Stimulated activated CD8-positive, alpha-beta memory T cell treated with anti-CD3 and anti-CD28 coated beads, Interleukin-7, amount 100 ng/mL, for 4 hours (primary cell): ENCODE measurements at places on chromosomes 11 and 22.

GRCh38 chr22:45554040-45554406 lies 51.3 kb downstream of the FBLN1 start:
- no peak for DNase-seq

GRCh38 chr22:31602259-31602952 lies 59.6 kb downstream of the PISD start:
- DNase-seq = no peak

DNA sequence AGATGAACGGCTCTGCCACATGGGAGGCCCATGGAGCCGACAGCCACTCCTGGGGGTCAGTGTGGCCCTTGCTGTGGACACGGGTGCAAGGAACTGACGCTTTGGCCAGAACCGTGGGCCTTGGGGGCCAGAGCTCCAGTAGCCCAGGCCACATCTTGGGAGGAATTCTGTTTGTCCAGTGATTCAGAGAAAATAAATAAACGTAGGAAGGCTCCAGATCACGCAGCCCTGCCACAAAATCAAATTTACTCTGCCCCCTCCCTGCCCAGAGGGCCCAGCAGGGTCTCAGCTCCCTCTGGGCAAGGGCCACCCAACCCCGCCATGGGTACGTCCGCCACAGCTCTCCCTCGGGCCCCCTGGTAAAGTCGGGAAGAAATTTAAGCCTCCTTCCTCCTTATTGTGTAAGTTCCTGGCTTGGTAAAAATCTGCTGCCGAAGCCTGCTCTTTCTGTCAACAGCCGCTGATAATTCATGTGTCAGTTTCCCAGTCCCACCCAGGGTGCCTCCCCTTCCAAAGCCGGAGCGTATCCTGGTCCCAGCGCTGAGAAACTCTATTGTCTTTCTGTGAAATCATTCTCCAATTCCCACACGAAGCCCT lies 6.9 kb upstream of the MUC5AC start:
- no peak for DNase-seq

DNA sequence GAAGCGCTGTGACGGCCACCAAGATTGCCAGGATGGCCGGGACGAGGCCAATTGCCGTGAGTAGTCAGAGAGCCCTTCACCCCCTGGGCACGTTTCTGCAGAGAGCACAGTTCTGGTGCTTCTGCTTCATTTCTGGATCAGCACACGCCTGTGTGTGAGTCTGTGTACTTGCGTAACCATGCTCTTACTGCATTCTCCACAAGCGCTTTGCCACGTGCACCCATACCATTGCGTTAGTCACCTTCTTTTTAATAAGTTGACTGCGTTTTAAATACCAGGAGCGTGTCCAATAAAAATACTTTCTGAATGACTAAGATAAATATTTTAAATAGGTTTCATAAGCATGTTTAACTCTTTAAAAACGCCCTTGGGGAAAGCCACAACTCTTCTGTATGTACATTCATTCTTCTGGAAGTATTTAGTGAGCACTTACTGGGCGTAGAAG lies 143.0 kb upstream of the SORL1-AS1 start:
- no peak for DNase-seq

GRCh38 chr11:115606498-115607220 lies 102.4 kb upstream of the CADM1 start:
- DNase-seq = no peak

DNA sequence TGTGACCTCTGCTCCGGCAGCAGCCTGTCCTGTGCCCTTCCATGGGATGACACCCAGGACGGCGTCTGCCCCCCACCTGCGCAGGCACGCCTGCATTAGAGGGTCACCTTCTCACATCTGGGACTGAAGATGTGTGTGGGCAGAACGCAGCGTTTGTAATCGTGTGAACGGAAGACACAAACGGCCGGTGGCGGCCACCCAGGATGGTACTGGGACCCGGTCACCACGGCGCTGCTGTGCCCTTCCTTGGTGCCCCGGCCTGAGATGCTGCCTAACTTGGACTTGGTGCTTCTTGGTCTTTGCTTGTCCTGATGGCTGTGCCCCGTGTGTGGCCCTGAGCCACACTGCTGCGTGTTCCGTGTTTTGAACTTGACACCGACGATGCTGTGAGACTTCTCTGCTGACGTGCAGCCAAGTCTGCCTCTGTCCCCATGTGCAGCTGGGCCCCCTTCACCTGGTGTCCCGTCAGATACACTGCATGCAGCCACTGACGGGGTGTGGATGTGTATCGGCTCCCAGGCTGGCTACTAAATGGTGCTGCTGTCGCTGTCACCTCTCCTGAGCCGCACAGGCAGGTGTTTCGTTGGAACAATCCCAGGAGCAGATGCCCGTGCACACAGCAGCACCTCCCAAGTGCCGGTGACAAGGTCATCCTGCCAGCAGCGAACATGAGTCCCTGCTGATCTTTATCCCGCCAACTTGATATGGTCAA lies 21.4 kb downstream of the YPEL1 start:
- DNase-seq = no peak

DNA sequence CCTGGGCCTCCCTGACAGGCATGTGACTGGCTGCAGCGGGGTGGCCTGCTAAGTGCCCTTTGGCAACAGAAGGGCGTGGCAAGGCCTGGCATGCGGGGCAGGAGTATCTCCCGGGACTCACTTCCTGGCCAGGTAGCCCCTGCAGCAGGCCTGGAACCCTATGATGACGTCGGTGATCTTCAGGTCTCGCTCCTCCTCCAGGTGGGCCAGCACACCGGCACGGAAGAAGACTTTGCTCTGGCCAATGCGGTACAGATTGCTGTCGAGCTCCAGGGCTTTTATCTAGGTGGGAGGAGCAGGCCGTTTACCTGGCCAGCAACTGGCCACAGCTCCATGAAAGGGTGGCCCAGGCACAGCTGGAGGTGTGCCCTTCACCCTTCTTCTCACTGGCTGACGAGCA lies 50.9 kb downstream of the APOL1 start:
- no peak for DNase-seq

GRCh38 chr11:58227956-58228615 lies 632 bp downstream of the OR10Q1 start:
- no peak for DNase-seq

- DNase-seq = no peak
These were observed 2.8 kb upstream of the CCND1 start for GRCh38 chr11:69637941-69638871.

- DNase-seq = no peak
These were observed 10.8 kb downstream of the SRRD start for GRCh38 chr22:26494506-26494905.

- no peak for DNase-seq
These were observed 33.6 kb downstream of the MAP6 start for GRCh38 chr11:75635066-75635862.

DNA sequence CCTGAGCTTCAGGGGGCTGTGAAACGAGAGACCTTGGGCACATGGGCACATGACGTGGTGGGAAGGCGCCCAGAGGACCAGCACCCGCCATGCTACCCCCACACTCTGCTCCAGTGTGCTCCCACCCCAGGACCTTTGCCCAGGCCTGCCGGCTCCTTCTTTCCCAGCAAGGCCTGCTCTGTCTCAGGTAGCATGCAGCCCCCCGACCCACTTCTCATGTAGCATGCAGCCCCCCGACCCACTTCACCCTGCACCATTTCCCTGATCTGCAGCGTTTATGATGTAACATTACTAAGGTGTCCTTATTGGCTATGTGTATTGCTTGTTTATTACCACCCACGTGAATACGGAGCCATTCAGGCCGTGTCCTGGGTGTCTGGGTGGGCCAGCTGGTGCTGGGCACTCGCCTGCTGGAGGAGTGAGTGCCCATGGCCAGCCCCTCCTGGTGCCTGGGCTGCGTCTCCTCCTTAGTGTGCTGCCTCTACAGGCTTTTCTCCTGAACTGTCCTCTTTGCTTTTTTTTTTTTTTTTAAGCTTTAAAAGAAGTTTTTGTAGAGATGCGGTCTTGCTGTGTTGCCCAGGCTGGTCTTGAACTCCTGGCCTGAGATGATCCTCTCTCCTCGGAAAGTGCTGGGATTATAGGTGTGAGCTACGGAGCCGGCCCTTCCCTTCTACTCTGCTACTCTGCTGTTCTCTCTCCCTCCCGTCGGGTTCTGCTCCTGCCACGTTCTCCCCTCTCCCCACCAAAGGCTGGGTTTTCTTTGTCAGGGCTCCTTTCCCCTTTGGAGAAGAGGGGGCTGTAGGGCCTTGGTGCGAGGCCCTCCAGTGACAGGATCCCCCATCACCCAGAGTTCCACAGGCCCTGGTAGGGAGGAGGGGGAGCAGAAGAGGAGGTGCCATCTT lies 29.4 kb downstream of the LRP5 start:
- DNase-seq = no peak

- DNase-seq = no peak
These were observed 96.6 kb upstream of the SEZ6L start for GRCh38 chr22:26072621-26073020.

GRCh38 chr11:42709216-42709615 lies 602.6 kb upstream of the API5 start:
- DNase-seq = no peak

GRCh38 chr11:127248476-127248875 lies 247.9 kb upstream of the KIRREL3 start:
- DNase-seq = no peak

DNA sequence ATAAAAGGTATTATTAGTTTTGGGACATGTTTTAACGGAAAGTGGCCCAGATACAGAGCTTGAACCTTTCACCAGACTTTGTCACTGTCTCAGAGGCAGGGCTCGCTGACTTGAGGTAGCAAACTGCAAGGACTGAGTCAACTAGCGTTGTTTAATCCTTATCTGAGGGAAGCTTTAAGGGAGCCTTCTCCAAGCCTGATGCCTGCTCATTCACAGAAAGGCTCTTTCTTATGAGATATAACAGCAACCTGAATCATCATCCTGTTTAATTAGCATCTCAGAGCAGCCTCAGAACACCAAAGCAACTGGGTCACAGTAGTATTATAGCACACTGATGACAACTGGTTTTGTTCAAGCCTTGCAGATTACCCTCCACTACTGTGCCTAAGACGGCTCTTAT lies 54.2 kb upstream of the CYP2D6 start:
- no peak for DNase-seq

DNA sequence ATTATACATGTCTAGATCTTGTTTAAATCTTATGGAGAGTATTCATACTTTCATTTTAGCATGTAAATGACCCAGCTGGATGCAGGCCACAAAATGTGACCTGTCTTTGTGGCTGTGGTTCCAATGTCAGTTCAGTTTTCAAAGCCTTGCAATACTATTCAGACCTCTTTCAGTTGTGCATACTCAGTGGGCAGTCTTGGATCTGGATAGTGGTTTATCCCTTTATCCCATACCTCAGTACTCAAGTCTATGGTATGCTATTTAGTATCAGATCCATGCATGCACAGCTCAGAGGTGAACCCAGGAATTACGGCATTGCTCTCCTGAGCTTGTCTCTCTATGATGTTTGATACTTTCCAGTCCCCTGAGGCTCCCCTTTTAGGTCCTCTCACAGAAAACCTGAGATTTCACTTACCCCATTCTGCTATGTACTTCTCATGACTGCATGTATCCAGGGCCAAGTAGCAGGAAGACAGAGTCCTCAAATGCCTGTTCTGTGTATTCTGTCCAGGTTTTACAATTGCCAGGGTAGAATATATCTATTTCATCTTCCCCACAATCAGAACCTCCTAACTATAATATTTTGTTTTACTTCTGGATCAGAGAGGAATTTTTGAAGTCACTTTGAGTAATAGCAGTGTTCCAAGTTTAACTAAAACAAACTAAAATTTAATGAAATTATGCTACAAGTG lies 6.9 kb upstream of the P4HA3 start:
- no peak for DNase-seq

- DNase-seq = no peak
These were observed 76.1 kb upstream of the RTL6 start for GRCh38 chr22:44574057-44574639.

- DNase-seq = no peak
These were observed 35.9 kb downstream of the OSBPL5 start for GRCh38 chr11:3129181-3129590.

DNA sequence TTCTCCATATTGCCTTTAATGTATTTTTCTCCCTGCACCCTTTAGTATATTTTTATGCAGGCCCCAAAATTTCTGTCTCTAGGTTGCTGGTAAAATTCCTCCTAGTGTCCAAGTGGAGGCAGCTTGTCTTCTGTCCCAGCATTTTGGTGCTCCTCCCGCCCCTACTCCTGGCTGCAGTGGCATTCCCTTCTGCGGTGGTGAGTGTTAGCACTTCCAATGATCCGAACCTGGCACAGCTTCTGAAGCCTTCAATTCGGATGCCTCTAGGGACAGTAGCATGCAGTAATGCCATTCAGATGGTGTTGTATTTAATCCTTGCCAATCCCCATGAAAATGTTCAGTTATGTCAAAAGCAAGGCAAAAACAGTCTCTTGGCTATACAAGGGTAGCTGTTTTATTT lies 5.9 kb downstream of the YWHAH start:
- DNase-seq = no peak

DNA sequence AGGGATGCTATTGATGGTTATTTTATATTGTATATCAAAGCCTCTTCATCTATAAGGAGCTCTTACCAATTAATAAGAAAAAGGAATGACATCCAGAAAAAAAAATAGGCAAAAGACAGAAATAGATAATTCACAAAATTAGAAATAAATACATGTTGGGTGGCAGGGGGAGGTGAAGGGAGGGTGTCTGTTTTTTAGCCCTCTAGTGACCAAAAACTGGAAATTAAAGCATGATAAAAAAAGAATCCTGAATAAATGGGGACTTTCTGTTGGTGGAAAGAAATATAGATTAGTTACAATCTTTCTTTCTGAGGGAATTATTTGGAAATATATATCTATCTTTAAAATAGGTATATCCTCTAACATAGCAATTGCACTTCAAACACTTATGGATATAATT lies 42.0 kb upstream of the TTC36 start:
- no peak for DNase-seq

DNA sequence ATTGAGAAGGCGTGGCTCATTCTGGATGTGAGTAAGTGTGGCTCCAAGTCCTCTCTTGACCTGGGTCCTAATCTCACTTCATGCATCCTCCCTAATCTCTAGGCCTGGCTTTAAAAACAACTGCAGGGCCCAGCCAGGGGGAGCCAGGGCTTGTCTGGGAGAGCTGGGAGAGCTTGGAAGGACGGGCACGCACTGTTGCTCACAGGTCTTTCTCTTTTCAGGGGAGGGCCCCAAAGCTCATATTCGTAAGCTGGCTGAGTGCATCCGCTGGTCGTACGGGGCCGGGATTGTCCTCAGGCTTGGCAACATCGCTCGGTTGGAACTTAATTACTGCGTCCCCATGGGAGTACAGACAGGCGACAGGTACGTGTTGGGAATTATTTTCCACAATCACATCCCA lies 34.1 kb upstream of the PARVB start:
- DNase-seq = no peak

GRCh38 chr22:36280379-36280778 lies 27.4 kb downstream of the APOL1 start:
- DNase-seq = no peak
